ENCODE measurements at places on chromosomes 11 and 22.
A peak's percentile ranks its signal among the peaks of the same experiment; 100 is the strongest.

GRCh38 chr11:47111318-47111804 is 65.3 kb downstream of the ARFGAP2 start:
- no peak for DNase-seq

- DNase-seq, result no peak
Measured at GRCh38 chr11:64415996-64416728, 57.2 kb downstream of the RPS6KA4 start.

GRCh38 chr11:46649180-46649738 is 31.9 kb downstream of the ATG13 start:
- peak; percentile 87 for DNase-seq

- no peak for DNase-seq
Measured at GRCh38 chr11:114228435-114229411, 67.5 kb upstream of the NNMT start.

GRCh38 chr11:35994421-35994820 is 50.6 kb downstream of the LDLRAD3 start:
- no peak for DNase-seq

GRCh38 chr11:10139656-10140055 is 154.4 kb downstream of the SBF2 start:
- no peak for DNase-seq

DNA sequence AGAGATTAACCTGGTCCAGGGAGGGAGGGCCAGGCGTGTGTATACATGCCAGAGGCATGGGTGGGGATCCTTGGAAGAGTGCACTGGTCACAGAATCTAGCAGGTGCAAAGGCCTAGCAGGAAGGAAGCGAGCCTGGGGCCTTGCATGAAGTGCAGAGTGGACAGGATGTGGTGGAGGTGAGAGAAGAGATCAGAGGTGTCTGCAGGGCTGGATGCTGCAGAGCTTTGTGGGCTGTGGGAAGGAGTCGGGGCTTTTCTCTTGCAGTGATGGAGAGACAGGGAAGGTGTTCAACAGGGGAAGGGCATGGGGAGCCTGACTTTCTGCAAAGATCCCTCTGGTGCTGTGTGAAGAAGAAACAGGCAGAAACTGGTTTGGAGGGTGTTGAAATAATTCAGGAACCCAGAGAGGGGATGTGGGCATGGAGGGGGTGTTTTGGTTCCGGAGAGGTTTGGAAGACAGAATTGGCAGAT is 2.5 kb upstream of the TPST2 start:
- DNase-seq, result no peak

GRCh38 chr11:119790476-119790875 is 61.5 kb upstream of the NECTIN1 start:
- DNase-seq, result no peak
